Activated CD4-positive, alpha-beta T cell treated with anti-CD3 and anti-CD28 coated beads, Interleukin-2, amount 10 ng/mL, durations not matched to agents 7 days and 5 days (primary cell): ENCODE measurements at places on chromosomes 7 and 10. TPM values are rescaled to one million over a fixed set of nuclear protein-coding genes. Genes with fewer than 3 reads are reported as not detected.

Gene WAC
- total RNA-seq, result 145 TPM

- H3K27me3 ChIP-seq, result no peaks in the 10 kb centered on the region
- no peak for DNase-seq
- H3K4me3 ChIP-seq, result no peak overlapping the region
- H3K27ac ChIP-seq, result no peak overlapping the region
- H3K36me3 ChIP-seq, result peaks cover 8% of the 10 kb centered on the region
- peaks cover 17% of the 10 kb centered on the region for H3K4me1 ChIP-seq
These were observed 83.5 kb downstream of the ZMYND11 start for GRCh38 chr10:218798-219197.

Gene SLC29A3
- total RNA-seq, result 2.4 TPM

DNA sequence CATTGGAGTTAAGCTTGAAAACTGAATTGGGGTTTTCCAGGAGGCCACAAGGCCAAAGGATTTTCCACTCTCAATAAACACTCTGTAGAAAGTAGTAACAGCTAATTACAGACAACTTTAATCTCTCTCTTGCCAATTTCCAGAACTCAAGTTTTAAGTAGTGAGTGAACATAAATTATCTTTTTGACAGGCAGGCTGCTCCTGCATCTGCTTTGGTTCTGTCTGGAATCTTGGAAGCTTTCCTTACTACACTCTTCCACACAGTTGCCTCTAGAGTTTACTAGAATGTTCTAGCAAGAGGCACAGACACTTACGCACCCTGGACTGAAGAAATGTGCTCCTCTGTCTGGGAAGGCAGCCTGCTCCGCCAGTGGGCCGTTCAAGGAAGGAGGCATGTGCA lies 90.5 kb upstream of the WAC start:
- H3K36me3 ChIP-seq, result no peaks in the 10 kb centered on the region
- H3K27me3 ChIP-seq, result peaks cover 6% of the 10 kb centered on the region
- H3K4me1 ChIP-seq, result no peaks in the 10 kb centered on the region
- no peak overlapping the region for H3K4me3 ChIP-seq

DNA sequence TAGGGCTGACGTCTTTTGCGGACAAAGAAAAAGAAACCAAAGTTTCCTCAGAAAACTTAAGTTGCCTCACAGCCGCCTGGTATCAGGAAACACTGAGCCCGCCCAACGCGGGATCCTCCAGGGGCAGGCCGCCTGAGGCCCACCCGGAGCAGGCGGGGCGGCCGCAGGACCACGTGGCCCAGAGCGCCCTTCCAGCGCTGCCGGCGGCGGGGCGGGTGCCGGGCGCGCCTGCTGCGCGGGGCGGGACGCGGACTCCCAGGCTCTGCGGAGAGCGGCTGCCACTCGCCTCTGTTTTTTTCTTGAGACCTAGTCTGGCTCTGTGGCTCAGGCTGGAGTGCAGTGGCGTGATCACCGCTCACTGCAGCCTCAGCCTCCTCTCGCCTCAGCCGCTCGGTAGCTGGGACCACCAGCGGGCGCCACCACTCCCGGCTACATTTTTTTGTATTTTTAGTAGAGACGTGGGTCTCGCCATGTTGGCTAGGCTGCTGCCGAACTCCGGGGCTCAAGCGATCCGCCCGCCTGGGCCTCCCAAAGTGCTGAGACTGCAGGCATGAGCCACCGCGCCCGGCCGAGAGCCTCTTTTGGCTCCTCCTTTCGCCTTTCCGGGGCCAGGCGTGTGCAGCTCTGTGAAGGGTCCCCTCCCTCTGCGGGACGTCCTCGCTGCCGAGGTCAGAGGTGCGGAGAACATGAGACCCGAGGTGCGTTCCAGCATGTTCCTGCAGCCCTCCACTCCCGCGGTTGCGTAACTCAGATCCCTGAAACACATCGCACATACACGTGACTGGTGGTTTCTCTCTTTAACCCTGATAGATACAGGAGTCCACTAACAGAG lies 11.6 kb upstream of the HNRNPF start:
- H3K36me3 ChIP-seq, result no peaks in the 10 kb centered on the region
- DNase-seq, result peak; percentile 87
- H3K4me3 ChIP-seq, result peak overlapping the region; percentile 82
- peak overlapping the region; percentile 99 for H3K27ac ChIP-seq

DNA sequence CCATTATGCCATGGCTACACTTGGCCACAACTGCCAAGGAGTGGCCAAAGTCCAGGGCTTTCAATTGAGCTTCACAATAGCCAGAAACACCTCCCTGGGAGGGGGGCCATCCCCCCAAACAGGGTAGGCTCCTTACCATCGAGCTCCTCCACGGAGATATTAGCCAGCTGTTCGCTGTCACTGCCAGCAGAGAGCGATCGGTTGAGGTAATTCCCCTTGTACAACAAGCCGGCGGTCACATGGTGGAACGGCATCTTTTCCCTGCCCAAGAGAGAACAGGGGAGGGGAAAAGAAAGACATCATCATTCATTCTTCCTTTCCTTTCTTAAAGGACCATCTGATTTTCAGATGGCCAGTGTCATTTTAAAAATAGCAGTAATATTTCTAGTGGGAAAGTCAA lies 133.6 kb downstream of the CALN1 start:
- no peak for DNase-seq
- no peak overlapping the region for H3K4me3 ChIP-seq
- no peaks in the 10 kb centered on the region for H3K27me3 ChIP-seq
- no peaks in the 10 kb centered on the region for H3K4me1 ChIP-seq
- no peaks in the 10 kb centered on the region for H3K36me3 ChIP-seq

DNA sequence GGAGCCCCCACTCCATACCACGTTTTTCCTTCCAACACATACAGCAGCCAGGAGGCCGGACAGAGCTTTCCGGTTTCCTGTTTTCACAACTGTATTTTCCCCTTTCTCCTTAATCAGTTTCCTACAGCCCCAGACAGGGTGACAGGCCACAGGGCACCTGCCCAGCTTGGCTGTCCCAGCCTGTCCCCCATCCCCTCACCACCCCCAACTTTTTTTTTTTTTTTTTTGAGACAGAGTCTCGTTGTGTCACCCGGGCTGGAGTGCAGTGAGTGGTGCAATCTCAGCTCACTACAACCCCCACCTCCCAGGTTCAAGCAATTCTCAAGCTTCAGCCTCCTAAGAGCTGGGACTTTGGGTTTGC lies 10.3 kb upstream of the HSPB1 start:
- DNase-seq, result no peak
- H3K27me3 ChIP-seq, result peaks cover 4% of the 10 kb centered on the region
- no peaks in the 10 kb centered on the region for H3K36me3 ChIP-seq
- H3K4me3 ChIP-seq, result no peak overlapping the region
- peaks cover 11% of the 10 kb centered on the region for H3K4me1 ChIP-seq

DNA sequence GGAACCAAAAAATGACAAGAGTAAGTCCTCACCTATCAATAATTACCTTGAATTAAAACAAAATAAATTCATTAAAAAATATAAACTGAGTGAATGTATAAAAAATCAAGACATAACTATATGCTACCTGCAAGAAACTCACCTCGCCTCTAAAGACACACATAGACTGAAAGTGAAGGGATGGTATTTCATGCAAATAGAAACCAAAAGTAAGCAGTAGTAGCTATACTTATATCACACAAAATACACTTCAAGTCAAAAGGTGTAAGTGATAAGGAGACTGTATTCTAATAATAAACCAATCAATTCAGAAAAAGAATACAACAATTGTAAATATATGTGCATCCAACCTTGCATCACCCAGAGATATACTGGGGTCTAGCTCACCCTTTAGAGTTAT lies 332.6 kb downstream of the SH2D4B start:
- no peaks in the 10 kb centered on the region for H3K36me3 ChIP-seq
- H3K4me3 ChIP-seq, result no peak overlapping the region
- no peak overlapping the region for H3K27ac ChIP-seq
- no peaks in the 10 kb centered on the region for H3K27me3 ChIP-seq
- H3K4me1 ChIP-seq, result no peaks in the 10 kb centered on the region
- DNase-seq, result no peak

DNA sequence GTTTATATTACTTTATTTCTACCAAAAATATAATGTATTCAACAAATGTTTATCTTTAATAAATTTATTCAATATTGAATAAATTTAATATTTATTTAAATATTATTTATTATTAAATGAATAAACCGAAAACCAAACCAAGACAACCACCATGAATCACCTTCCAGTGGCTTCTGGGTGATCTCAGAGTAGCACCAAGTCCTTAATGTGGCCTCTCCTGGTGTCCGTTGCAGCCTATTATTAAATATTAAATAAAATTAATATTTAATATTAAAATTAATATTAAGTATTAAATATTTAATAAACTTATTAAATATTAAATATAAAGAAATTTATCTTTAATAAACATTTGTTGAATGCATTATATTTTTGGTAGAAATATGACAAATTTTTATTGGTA lies 143.3 kb upstream of the PLPP4 start:
- DNase-seq, result no peak
- H3K4me1 ChIP-seq, result no peaks in the 10 kb centered on the region
- H3K4me3 ChIP-seq, result no peak overlapping the region
- no peaks in the 10 kb centered on the region for H3K36me3 ChIP-seq

Gene SLC13A4
- not detected for total RNA-seq

- peaks cover 58% of the 10 kb centered on the region for H3K36me3 ChIP-seq
- peak overlapping the region; percentile 97 for H3K4me3 ChIP-seq
- DNase-seq, result no peak
- no peaks in the 10 kb centered on the region for H3K27me3 ChIP-seq
These were observed 257 bp downstream of the WAC start for GRCh38 chr10:28533186-28533564.

DNA sequence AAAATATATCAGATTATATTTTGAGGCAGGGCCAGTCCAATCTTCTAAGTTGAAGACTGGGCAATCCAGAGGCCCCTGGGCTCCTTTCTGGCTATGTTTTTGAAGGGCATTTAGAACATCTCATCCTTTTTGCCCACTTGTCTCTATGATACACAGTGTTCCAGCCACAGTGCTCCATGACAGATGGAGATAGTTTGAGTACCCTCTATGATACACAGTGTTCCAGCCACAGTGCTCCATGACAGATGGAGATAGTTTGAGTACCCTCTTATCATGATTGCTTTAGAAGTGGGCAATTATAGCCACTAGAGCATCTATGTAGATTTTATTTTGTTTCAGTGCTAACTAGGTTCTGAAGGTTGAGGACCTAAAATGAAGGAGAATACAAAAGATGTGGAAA lies 33.1 kb upstream of the A1CF start:
- H3K27me3 ChIP-seq, result peaks cover 5% of the 10 kb centered on the region
- H3K4me1 ChIP-seq, result no peaks in the 10 kb centered on the region
- no peak overlapping the region for H3K27ac ChIP-seq
- no peaks in the 10 kb centered on the region for H3K36me3 ChIP-seq
- no peak overlapping the region for H3K4me3 ChIP-seq

GRCh38 chr7:132446260-132446659 lies 130.0 kb downstream of the PLXNA4 start:
- H3K4me3 ChIP-seq, result no peak overlapping the region
- H3K27me3 ChIP-seq, result peaks cover 3% of the 10 kb centered on the region
- peaks cover 91% of the 10 kb centered on the region for H3K4me1 ChIP-seq
- H3K27ac ChIP-seq, result no peak overlapping the region

- H3K4me3 ChIP-seq, result no peak overlapping the region
- no peak for DNase-seq
- H3K36me3 ChIP-seq, result no peaks in the 10 kb centered on the region
- H3K27ac ChIP-seq, result no peak overlapping the region
- peaks cover 17% of the 10 kb centered on the region for H3K4me1 ChIP-seq
These were observed 3.4 kb upstream of the SMARCD3 start for GRCh38 chr7:151251689-151252560.

DNA sequence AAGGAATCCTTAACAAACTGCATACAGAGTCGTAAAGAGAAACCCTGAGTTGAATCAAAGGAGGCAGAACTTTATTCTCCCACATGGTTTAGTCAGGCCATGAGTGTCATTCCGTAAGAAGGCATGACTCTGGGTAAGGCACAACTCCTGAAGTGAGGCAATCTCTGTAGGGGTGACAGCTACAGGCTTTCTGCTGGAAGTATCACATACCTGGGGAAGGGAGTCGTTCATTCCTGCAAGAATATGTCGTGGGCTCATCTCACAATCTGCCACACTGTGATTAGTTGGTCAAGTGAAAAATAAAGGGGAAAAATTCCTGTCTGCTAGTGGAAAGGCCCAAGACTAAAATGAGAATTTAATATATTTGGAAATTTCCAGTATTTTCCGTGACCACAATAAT lies 392.6 kb downstream of the POM121L12 start:
- H3K27ac ChIP-seq, result no peak overlapping the region
- H3K36me3 ChIP-seq, result no peaks in the 10 kb centered on the region
- H3K4me3 ChIP-seq, result no peak overlapping the region
- DNase-seq, result no peak
- H3K4me1 ChIP-seq, result no peaks in the 10 kb centered on the region

Gene EPHB6
- 29.1 TPM for total RNA-seq

DNA sequence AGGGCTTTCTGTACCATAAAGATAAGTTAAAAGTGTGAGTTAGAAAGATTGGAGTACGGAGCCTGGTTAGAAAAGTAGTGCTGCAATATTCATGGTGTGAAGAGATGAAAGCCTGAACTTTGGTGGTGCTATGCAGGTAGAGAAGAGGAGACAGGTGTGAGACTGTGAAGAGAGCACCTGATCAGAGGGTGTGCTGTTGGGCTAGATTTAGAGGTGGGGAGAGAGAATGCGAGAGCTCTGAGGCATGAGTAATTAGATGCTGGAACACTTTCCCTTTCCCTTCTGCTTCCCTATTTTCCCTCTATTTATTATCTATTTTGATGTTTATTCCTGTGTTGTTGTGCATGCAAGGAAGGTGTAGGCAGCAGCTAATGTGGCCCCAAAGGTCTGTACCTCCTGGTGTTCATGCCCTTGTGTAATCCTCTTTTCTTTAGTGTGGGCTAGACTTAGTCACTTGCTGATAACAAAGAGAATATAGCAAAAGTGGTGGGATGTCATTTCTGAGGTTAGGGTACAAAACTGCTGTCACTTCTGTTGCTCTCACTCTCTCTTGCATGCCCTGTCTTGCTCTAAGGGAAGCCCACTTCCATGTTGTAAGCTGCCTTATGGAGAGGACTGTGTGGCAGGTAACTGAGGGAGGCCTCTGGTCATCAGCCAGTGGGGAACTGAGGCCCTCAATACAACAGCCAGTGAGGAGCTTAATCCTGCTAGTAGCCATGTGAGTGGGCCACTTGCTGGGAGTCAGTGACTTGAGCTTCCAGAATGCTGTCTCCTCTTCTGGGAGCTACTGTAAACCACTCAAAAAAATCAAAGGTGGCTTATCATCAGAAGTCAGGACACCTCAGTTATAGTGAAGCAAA lies 2.6 kb upstream of the ATXN7L1 start:
- no peak overlapping the region for H3K4me3 ChIP-seq
- peaks cover 5% of the 10 kb centered on the region for H3K36me3 ChIP-seq

Gene GJD4
- not detected for total RNA-seq

GRCh38 chr7:143361552-143362130 lies 872 bp downstream of the FAM131B start:
- H3K4me3 ChIP-seq, result peak overlapping the region; percentile 78
- no peaks in the 10 kb centered on the region for H3K36me3 ChIP-seq
- peaks cover 8% of the 10 kb centered on the region for H3K4me1 ChIP-seq
- DNase-seq, result no peak

GRCh38 chr7:54841772-54842697 lies 83.0 kb upstream of the SEC61G start:
- H3K27me3 ChIP-seq, result no peaks in the 10 kb centered on the region
- H3K4me1 ChIP-seq, result no peaks in the 10 kb centered on the region
- H3K27ac ChIP-seq, result no peak overlapping the region
- H3K36me3 ChIP-seq, result no peaks in the 10 kb centered on the region
- no peak for DNase-seq
- H3K4me3 ChIP-seq, result no peak overlapping the region
